ENCODE measurements at places on chromosomes 1 and 21.
A peak's percentile ranks its signal among the peaks of the same experiment; 100 is the strongest.

DNA sequence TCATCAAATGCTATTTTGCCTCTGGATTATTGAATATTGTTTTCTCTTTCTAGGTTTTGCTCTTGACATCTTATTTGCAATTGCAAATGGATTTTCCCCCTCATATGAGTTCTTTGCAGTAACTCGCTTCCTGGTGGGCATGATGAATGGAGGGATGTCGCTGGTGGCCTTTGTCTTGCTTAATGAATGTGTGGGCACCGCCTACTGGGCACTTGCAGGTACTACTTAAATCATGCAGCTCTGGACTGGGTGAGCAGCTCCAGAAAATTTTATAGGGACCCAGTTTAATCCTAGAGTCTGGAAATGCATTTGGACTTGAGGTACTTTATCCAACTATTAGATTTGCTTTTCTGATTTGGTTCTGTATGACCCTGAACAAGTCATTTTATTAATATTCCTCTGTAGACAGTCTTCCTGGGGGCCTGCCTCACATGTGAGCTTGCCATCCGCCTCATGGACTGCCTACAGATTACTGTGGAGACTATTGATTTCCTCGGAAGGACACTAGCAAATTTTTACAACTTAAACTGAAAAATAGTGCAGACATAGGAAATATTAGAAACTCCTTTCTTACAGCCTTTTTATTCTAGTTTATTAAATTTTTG is 44.5 kb downstream of the SLC22A15 start:
- peak; percentile 29 for DNase-seq

- no peak for DNase-seq
Observed at GRCh38 chr1:217136895-217137205, 413.6 kb upstream of the ESRRG start.

DNA sequence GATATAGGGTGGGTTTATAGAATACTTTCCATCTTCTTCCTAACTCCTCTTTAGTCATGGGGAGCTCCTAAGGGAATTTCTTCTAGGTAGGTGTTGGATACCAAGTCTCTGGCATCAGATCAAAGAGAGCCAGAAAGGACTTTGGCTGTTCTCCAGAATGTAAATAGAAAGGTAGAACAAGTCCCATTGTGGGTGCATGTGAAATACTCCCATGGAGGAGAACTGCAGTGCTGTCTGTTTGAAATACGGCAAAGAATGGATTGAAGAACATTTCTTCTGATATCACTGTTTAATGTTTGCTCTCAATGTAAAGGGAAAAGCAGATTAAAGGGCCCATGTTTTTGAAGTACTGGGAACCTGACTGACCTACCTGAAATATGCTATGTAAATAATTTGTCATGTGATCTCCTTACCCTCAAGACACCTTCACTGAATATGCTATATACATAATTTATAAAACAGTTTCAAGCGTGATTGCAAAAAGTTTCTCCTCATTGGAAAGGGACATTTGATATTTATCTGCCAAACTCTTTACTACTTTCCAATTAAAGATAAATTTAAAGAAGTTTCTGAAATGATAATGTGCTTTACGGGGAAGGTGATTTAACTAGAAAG is 65.9 kb downstream of the LAMC1 start:
- no peak for DNase-seq

GRCh38 chr21:44424608-44425306 is 30.6 kb upstream of the LRRC3 start:
- DNase-seq = no peak

- DNase-seq = no peak
Observed at GRCh38 chr1:228364706-228365213, 41.9 kb downstream of the TRIM11 start.

- no peak for DNase-seq
Observed at GRCh38 chr1:230806552-230806951, 59.4 kb downstream of the CAPN9 start.

DNA sequence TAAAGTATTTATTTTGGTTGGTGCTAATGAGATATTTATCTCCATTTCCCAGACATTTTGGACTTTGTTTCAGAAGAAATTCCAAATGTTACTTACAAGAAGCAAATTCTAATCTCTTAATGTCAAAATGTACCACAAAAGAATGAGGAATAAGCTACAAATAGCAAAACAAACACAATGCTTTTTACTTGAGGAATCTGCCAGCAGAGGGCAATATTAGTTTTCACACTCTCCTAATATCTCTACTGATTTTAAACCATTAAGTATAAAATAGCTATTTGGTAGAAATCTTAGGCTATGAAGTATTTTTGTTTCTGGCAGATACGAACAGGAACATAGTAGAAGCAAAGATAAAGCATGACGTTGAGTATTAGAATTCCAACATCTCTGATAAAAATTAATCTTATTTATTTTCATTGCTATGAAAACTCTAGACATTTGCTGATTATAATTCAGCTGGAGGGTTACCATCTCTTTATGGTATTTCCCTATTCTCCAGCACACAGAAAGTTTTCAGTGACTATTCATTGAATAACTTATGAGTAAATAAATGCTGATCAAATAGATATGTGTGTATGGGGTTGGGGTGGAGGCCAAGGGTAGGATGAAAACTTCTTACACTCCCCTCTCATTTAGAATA is 13.4 kb upstream of the HMCN1 start:
- no peak for DNase-seq

- DNase-seq = no peak
Observed at GRCh38 chr1:42177541-42177981, 13.0 kb upstream of the GUCA2A start.

GRCh38 chr1:159786465-159786864 is 5.7 kb downstream of the DUSP23 start:
- no peak for DNase-seq

DNA sequence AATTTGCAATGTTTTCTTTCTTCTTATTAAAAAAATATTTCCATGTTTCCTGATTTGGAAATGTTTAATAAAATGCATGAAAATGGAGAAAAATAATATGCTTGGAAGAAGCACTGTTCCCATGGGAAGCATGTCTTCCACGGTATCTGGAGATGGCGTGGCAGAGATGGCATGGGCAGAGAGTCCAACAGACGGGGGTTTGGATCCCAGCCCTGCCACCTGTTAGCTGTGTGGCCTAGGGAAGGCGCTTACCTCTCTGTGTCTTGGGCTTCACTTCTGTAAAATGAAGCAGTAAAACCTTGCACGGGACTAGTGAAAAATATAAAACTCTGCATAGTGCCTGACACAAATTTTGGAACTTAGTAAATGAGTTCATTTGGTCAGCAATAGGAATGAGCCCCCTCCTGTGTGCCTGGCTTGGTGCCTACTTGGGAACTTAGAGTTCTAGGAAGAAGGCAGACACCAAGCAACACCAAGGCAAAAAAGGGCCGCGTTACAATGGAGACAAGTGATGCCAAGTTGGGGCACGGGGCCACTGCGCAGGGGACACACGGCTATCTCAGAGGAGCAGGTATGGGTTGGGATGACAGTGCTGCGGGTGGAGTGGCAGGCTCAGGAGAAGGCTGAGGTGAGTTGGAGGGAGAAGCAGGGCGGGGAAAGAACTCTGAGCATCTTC is 124.2 kb downstream of the KCNN3 start:
- DNase-seq = no peak

- no peak for DNase-seq
Observed at GRCh38 chr1:76759950-76760349, 107.3 kb upstream of the ST6GALNAC5 start.

Data from T-cell (primary cell).